GF-D8 (cell line): ENCODE measurements at places on chromosomes 16 and 17.

DNA sequence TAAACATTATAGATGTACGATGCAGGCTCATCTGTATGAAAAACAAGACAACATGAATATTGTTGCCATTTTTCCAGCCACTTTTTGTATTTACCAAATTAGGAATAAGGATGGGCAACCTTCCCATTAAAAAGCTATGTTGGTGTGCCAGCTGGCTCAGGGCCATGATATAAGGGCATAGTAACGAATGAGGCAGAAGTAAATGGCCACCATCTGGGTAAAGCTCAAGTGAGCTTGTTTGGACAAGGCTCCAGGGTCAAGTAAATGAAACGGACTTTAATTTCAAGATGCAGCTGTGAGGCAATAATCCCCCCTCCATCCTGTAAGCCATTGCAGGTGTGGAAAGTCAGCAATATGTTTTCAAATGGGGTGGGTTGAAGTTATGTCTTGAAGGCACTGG is 930.9 kb upstream of the CDH8 start:
- no peak for DNase-seq

- no peak for DNase-seq
Measured at GRCh38 chr17:75153780-75154194, 525 bp downstream of the JPT1 start.

DNA sequence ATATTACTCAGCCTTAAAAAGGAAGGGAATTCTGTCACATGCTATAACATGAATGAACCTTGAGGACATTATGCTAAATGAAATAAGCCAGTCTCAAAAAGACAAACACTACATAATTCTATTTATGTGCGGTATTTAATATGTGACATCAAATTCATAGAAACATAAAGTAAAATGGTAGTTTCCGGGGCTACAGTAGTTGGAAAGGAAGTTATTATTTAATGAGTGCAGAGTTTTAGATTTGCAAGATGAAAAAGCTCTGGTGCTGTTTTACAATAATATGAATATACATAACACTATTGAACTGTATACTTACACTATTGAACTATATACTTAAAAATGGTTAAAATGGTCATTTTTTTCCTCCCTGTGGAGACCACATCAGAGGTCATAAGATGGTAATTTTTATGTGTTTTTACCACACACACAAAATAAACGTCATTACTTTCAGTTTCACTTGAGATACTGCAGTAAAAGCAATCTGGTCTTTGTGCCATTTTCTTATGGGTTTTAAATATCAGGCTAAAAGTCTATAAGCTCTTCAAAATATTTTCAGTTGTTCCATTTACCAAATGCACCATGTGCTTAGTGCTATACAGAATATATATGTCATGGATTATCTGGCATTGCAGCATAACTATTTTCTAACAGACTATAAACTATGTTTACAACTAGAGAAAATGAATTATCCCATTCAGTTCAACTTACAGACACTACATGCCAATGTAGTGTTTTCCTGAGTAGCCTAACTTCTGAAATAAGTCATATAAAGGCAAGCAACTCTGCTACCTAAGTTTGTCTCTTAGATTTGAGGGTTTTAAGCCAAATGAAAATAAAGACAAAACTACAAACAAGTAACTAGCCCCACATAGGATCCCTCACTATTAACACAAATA is 90.9 kb downstream of the SPAG9 start:
- DNase-seq = no peak

DNA sequence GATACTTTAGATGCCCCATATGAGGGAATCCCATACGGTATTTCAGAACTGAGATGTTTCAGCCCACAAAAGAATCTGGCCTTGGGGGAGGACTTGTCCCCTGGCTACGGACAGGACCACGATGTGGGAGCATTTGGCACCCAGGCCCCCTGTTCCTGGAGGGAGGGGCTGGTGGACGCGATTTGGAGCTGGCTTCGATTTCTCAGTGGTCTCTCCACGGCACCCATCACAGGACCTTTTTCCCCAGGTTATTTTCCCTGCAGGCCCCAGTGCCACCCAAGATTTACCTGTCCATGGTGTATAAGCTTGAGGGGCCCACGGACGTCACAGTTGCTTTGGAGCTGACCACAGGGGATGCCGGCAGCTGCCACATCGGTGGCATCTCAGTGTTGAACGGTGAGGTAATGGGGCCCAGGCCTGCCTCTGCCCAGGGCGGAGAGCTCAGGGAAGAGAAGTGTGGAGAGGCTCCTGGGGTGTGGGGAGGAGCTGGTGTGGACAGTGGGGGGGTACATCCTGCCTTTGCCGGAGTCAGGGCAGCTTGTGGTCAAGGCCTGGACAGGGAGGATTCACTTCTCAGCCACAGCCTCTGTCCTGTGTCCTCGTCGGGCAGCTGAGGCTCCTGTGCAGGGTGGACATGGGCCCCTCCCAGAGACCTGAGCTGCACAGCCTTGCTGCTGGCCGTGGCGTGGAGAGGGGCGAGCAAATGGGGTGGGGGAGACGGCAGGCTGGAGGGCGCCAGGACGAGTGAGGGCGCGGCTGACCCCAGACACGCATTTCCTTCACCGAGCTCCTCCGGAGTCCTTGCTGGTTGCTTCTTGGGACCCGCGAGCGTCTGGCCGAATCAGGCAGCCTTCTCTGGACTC is 9.9 kb downstream of the ENGASE start:
- no peak for DNase-seq

- no peak for DNase-seq
Measured at GRCh38 chr16:3458278-3458851, 14.9 kb downstream of the NAA60 start.

- no peak for DNase-seq
Measured at GRCh38 chr16:5196204-5196603, 98.6 kb upstream of the EEF2KMT start.

GRCh38 chr17:78562734-78563133 is 14.5 kb downstream of the DNAH17 start:
- no peak for DNase-seq

GRCh38 chr17:74547736-74548135 is 1.8 kb upstream of the CD300C start:
- no peak for DNase-seq

GRCh38 chr16:81696166-81696960 is 82.7 kb upstream of the PLCG2 start:
- DNase-seq = no peak

- DNase-seq = no peak
Measured at GRCh38 chr16:71472051-71472450, 10.0 kb upstream of the ZNF23 start.

DNA sequence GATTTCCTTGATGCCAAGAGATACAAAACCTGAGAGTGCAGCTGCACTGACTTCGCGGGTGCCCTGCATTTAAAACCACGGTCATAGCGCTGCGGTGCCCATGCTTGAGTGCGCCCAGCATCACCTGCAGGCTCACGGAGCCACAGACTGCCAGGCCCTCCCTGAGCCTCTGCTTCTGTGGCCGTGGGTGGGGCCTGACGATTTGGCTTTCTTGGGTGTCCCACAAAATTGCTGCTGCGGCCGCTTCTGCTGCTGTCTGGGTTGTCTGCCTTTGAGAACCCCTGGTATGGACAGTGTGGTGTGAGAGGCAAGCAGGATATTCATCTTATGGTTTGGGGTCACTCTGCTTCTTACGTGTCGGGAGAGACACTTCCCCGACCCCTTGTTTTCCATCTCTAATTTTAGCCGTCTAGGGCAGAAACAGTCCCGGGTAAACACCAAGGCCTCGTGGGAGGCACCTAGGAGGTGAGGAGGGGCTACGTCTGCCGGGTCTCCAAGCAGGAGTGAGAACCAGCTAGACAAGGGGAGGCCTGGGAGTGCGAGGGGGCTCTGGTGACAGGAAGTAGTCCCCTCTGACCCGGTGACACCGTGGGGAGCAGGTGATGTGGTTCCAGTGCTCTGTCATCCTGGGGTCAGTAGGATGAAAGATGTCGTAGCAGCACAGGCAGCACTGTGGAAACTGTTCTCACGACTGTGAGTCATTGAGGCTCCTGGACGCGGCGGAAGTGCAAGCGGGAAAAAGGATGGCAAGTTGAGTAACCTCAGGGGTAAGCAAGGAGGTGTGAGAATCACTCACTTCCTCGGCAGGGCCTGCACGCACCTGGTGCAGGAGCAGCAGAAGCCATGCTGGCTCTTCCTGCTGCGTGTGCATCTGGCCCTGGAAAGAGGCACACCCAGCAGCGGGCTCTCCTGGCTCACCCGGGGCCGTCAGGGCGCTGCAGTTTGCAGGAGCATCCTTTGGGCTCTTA is 176.3 kb downstream of the RPTOR start:
- DNase-seq = no peak

DNA sequence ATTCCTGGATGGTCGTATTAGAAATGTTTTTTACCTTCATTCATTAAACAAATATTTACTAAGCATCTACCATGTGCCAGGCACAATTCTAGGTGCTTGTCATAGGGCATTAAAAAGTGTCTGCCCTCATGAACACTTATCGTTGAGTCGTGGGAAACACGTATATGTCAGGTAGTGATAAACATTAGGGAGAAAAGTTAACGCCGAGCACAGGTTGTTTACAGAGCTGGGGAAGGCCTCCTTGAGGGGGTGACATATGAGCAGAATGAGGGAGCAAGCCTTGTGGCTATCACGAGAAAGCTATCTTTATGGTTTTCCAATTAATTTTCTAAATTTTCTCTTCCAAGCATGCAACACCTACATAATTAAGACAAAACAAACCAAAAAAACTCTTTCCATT is 985 bp upstream of the ZNF213 start:
- DNase-seq = no peak

DNA sequence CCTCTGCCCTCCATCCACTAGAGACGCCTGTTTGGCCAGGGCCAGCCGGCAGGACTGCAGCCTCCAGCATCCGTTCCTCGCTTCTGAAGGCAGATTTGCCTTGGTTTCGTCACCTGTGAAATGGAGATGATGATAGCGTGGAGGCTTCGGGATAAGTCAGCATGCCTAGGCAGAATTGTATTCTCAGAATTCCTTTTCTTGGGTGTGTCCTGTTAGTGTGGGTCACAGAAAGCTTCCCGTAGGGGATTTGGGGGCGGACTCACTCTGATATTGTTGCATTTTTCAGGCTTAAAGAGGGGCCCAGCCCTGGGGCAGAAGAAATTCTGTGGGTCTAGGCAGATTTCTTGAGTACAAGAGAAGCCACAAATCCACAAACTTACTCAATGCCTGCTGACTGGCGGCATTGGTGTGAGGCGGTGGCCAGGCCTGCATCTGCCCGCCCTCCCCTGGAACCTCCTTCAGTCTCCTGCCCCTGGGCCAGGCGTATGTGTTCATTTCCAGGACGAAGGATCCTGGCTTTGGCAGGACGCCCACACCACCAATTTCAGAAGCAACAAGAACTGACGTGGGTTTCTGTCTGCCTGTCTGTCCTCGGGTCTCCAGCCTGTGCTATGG is 17.6 kb downstream of the CCDC42 start:
- DNase-seq = no peak

- no peak for DNase-seq
Measured at GRCh38 chr17:37301288-37301687, 74.5 kb upstream of the C17orf78 start.

DNA sequence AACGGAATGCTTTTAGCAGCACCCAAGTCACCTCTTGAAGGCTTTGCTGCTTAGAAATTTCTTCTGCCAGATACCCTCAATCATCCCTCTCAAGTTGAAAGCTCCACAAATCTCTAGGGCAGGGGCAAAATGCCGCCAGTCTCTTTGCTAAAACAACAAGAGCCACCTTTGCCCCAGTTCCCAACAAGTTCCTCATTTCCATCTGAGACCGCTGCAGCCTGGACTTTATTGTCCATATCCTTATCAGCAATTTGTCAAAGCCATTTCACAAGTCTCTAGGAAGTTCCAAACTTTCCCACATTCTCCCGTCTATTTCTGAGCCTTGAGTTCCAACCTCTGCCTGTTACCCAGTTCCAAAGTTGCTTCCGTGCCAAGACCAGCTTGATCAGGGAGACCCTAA is 27.4 kb downstream of the TMC6 start:
- DNase-seq = no peak

- no peak for DNase-seq
Measured at GRCh38 chr17:38613981-38614779, 8.4 kb upstream of the SRCIN1 start.

GRCh38 chr16:87747626-87748414 is 18.0 kb downstream of the KLHDC4 start:
- DNase-seq = no peak

- no peak for DNase-seq
Measured at GRCh38 chr17:80125656-80126448, 21.1 kb downstream of the EIF4A3 start.

GRCh38 chr17:56994009-56994792 is 16.3 kb downstream of the SCPEP1 start:
- no peak for DNase-seq

- DNase-seq = peak; percentile 3
Measured at GRCh38 chr17:12856416-12856815, 67.1 kb downstream of the ARHGAP44 start.

DNA sequence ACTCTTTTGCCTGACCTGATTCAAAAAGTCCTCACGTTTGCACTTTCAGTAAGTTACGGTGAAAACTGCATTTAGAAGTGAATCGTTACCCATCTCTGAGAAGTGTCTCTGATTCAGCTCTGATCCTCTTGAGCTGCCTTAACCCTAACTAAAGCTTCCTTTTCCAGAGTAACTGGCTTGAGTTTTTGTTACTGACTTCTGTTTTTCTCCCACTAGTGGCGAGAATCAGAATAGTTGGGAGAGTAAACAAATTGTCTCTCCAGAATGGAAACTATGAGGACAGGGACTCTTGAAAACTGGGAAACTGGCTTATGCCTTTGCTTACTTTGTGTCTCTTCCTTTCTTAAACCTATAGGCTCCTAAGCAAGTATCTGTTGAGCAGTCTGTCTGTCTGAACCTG is 31.3 kb upstream of the KPNB1 start:
- DNase-seq = no peak

DNA sequence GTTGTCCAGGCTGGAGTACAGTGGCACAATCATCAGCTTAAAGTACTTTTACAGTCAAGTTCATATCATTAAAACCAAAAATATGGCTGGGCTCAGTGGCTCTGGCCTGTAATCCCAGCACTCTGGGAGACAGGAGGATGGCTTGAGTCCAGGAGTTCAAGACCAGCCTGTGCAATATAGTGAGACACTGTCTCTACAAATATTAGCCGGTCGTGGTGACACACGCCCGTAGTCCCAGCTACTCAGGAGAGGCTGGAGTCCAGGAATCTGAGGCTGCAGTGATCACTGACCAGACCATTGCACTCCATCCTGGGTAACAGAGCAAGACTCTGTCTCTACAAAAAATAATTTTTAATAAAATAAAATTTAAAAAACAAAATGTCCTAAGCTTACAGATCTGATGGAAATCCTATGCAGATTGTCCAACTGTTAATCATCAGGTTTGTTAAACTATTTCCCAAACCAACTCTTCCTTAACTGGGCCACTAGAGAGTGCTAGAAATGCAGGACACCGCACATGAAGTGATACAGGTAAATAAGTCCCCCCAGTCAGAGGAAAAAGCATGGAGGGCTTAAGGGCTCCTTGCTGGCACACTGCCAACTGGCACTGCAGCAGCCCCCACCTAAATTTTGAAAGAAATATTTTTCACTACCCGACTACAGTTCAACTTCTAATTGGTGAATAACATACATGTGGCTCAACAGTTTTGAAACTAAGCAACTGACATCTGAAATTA is 2.8 kb downstream of the USP22 start:
- no peak for DNase-seq

GRCh38 chr17:76725580-76726230 is 701 bp downstream of the JMJD6 start:
- DNase-seq = peak; percentile 48
